ENCODE measurements at places on chromosomes 2 and 18. TPM values are rescaled to one million over a fixed set of nuclear protein-coding genes. Genes with fewer than 3 reads are reported as not detected.

Gene SIX3
- not detected for total RNA-seq

Gene KCMF1
- 69.8 TPM for total RNA-seq

Gene GPR45
- total RNA-seq = not detected

Gene KIAA2012
- total RNA-seq = 0.17 TPM

Measured in Calu3 (cell line).